Activated CD4-positive, alpha-beta T cell treated with anti-CD3 and anti-CD28 coated beads for 24 hours (primary cell): ENCODE measurements at places on chromosomes 4 and X.

GRCh38 chr4:159446266-159446976 lies 343.5 kb downstream of the RAPGEF2 start:
- DNase-seq: no peak

DNA sequence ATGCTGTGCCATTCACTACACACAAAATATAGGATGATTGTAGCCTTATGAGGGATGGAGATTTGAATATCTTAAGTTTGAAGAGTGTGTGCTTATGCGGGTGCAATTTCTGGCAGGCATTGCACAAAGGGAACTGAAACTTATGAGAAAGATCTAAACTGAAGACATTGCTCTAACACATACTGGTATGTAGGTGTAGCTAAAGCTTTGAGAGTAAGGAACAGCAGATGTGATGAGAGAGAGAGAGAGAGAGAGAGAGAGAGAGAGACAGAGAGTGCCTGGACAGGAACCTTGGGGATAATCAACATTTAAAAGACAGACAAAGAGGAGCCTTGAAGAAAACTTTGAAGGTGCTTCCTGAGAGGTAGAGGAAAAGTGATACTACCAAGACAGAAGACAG lies 379.7 kb downstream of the SPRY1 start:
- DNase-seq: no peak

DNA sequence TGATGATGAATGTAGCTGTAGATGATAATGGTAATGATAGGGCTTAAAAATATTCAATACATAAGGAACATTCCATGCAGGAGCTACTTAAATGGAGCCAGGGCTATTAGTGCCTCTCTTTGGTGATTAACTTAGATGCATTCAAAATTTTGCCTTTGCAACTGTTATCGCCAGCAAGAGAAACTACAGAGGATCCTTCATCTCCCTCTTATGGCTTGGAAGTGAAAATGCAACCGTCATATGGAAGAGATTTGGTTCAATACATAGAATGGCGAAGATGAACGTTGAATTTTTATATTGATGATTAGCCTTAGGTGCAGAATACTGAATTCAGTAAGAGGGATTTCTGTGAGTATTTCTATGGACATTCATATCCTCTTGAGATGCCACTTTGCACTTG lies 134.5 kb upstream of the NLGN4X start:
- DNase-seq: no peak

DNA sequence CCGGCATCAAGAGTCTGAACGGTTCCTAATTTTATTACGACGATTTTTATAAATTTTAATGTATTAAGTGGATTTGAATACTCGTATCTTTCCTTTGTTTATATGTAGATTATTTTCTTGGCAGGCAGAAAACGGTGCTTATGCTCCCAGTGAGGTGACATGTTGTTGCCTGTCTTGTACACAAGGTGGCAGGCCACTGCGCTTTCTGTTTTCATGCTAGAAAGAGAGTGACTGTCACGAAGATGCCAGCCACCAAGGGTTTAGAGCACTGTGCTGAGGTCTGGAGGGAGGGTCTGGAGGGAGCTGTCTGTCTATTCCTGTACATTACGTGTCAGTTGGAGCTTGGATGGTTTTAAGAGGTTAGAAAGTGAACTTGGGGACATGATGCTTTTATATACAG lies 87.7 kb downstream of the SHROOM2 start:
- DNase-seq: peak; percentile 15

- DNase-seq: no peak
These were observed 11.2 kb downstream of the ABLIM2 start for GRCh38 chr4:8147231-8147970.

DNA sequence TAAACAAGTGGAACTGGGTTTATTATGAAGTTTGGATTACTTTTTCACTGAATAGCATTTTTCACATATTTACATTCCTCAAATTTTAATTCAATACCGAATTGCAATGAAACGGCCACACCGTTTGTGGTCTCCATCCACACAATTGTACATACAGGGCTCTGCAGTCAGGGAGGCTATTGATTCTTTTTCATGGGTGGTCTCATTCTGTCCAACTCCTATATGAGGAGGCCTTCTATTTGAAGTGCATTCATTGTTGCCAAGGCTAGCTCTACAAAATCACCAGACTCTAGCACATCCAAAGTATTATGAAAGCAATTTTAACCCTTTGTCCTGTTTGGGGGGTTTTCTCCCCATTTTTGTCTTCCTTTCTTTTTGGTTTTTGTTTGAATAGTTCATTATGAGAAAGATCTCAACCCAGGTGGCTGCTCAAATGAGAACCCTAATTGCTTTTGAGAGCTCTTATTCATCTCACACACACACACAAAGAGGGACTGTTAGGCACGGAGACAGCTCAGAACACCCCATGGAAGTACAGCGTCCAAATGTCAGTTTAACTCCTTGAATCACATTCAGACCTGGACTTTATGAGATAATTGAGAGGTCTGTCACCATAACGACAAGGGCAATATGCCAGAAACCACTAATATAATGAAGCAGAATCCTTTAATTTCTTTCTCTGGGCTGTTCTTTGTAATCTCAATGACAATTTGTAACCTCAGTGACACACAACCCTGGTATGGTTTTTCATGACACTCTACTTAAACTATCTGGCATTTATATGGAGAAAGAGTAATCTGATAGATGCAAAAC lies 79.4 kb downstream of the NLGN4X start:
- DNase-seq: no peak
